Midbrain (tissue), 1 donor: ENCODE measurements at places on chromosomes 1 and 21.

GRCh38 chr21:42539342-42539741 lies 25.7 kb downstream of the SLC37A1 start:
- no peak for DNase-seq

DNA sequence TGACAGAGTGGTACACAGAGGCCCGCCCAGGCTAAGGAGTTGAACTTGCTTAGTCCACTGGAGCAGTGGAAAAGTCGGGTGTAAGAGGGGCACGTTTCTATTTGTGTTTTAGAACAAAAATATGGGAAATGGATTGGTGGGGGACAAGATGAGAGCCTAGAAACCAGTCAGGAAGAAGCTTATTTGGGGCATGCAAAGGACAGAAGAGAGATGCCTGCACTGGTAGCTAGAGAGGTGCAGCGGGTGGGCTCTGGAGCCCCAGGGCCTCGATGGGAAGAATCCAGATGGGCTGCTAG lies 1.2 kb upstream of the LIN9 start:
- no peak for DNase-seq

DNA sequence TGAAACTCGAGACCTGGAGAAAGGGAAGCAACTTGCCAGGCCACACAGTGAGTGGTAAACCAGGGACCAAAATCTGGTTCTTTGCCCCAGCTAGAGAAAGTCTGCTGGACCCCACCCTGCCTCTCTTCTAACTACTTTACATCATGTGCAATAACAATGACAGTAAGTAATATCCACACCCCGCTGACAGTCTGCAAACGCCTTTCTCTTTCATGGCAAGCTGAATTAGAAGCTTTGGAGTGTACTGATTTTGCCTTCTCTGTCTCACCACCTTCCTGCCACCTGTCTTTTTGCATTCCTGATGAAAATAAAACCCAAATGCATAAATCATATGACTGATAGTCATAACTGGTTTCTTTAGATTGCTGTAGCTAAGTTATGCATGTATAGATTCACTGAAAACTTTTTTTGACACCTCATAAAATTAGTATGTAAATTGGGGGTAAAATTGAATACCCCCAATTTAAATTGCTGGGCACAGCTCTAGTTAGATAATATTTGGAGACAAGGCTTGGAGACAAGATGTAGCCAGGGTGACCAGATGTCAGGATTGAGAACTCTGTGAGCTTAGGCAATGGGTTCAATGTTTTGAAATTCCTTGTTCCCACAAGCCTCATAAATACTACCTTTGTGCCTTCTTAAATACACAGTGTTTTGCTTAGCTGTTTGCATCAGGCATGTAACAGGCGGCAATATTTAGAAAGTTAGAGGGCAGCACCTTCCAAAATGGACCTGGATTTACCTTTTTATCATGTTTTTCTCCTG lies 73.5 kb downstream of the ST6GALNAC5 start:
- no peak for DNase-seq

GRCh38 chr1:235710687-235711086 lies 61.1 kb upstream of the GNG4 start:
- no peak for DNase-seq

GRCh38 chr1:193359631-193360030 lies 173.2 kb upstream of the B3GALT2 start:
- no peak for DNase-seq

DNA sequence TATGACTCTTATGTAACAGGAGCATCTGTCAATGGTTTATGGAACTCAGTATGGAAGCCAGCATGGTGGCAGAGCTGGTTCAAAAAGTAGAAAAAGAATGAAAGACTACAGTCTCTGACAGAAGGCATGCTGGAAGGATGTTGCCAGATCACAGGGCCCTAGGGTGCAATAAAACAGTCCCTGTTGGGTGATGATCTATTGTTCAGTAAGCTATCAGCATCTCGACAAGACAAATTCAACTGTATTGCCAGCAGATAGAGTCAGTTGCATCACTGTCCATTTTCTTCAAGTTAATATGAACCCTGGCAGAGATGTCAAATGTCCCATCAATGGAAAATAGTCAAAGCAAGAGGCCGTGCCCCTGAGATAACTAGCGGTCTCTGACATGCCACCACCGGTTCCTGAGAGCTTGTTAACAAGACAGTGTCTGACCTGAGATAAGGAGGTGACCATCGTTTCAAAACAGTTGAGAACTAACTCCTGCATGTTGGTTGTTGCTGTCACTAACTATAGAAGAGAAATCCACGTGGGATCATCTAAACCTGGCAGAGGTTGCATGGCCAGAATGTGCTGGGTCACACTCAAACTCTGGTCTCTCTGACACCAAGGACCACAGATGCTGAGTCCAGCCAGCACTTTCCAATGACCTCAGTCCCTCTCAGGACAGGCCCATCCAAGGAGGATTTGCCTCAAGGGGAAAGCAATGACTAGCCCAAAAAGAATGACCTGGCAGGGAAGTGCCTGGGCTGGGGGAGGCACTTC lies 125.9 kb downstream of the RIPK4 start:
- DNase-seq = no peak

GRCh38 chr1:208198236-208198635 lies 45.9 kb downstream of the PLXNA2 start:
- no peak for DNase-seq

- DNase-seq = no peak
Measured at GRCh38 chr21:45818276-45818903, 163.2 kb upstream of the COL6A1 start.

DNA sequence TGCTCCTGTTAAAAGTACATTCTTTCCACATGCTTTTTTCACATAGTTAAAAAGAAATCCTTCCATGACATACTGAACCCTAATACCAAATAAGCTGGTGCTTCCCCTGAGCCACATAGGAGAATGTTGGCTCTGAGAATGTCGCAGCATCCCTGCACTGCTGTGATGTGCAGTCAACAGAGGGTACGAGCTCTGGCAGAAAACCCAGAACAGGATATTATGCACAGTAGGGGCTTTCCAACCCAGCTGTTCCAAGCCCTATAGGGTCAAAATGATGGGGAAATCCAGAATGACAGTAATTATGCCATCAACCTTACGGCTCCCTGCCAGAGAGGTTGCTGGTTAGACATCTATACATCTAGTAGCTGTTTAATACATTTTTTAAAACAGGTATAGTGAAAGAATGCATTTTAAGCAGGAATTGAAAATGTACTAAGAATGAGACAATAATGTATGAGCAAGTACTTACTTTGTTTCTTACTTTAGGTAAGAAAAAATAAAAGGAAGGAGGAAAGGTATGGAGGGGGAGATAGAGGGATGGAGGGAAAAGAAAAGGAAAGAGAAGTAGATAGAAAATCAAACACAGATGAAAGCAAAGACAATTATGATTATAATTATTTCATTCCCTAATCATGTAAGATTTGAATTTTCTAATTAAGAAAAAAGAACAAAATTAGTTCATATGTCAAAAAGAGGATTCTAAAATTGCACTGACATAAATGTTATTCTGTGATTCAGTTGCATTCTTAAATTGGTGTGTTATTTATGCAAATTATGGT lies 126.0 kb downstream of the NR5A2 start:
- no peak for DNase-seq

GRCh38 chr1:77120950-77121349 lies 98.3 kb downstream of the PIGK start:
- DNase-seq = no peak

GRCh38 chr1:238023137-238023536 lies 132.4 kb upstream of the ZP4 start:
- no peak for DNase-seq

DNA sequence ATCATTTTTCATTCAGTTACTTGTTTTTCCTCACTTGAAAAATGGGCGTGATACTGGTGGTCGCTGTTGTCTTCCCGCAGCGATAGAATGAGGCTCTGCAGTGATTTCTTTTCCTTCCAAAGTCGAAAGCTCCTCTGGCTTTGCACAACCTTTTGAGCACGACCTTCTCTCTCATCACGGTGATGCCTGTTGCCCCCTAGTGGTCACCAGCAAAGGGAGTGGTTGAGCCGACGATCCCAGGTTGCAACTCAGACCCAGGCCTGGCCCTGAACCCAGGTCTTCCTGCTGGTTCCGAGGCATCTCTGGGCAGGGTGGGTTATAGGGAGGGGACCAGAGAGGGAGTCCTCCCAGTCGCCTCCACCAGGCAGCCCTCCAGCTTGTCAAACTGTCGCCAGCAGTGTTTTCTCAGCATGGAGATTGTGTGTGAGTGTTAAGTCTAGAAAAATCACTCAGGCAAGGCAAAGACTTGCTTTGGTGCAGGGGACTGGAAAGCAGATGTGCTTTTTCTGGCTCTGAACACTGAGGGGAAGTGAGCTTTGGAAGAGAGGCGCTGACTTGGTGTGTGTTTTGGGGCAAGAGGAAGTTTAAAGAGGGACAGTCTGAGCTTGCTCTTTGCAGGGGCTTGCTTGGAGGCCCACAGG lies 285.3 kb downstream of the CAMTA1 start:
- peak; percentile 60 for DNase-seq

DNA sequence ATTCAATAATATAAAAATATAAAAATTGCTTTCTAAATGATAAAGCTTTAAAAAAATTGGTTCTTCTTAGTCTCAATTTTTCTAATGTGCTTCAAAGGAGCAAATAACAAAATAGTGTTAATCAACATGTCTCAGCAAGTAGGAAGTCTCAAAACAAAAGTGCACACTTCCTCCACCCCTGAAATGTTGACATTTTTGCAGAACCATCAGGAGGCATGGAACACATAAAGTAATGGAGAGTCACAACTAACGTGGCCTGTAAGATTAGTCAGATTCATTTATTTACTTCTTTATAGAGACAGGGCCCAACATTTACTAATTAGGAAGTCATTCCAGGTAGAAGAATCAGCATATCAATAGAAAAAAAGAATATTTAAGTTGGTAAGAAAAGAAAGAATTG lies 34.9 kb upstream of the FMO2 start:
- DNase-seq = no peak

- DNase-seq = no peak
Measured at GRCh38 chr1:82932727-82933126, 1066.2 kb downstream of the TTLL7 start.

- peak; percentile 14 for DNase-seq
Measured at GRCh38 chr1:244319283-244320132, 132.2 kb downstream of the ADSS2 start.

DNA sequence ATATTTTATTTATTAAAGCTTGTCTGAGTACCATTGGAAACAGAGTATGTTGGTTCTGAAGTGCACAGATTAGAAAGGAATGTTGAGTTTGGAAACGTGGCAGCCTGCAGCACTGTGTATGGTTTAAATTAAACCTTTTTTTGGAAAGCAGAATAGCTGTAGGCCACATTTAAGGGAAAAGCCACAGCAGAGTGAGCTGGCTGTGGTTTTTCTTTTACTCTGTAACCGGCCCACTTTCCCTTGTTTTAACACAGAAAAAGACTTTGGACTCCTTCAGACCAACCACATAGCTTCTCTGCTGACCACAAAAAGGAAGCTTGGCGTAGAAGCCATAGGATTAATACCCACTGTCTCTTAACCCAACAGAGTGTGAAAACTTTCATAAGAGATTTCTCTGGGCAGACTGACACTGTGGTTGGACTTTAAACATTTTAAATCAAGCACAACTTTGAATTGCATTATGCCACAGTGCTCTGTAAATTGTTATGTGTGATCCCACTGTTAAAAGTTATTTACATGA lies 75.2 kb downstream of the NFIA start:
- no peak for DNase-seq

DNA sequence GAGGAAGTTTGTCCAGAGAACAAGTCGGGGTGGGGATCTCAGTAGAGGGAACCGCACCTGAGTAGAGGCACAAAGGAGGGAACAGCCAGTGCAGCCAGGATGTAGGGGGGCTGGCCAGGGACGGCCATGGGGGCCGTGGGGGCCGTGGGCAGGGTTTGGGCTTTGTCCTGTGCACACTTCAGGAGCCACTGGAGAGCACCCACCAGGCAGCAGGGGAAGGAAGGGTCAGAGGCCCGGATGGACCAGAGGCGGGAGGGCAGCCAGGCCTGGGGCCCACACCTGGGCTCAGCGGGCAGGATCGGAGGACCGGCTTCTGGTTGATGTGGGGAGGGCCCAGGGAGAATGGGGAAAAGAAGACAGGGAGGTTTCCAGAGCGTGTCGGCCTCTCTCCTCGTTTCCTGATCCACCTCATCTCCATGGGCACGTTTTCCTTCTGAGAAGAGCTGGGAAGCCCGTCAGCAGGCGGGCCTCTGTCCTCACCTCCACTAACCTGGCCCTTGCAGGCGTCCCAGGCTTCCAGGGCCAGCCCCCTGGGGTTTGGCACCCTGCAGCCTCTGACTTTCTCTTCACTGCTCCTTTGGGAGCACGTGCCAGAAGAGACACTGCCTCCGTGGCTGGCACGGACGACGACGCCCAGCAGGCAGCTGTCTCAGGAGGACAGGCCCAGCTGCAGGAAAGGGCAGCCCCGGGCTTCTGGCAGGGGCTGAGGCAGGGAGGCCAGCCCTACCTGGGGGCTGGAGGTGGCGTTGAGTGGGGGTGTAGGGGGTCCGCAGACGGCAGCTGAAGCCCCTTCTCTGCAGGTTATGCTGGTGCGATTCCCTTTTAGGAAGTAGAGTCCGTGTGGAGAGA lies 16.8 kb upstream of the PDXK start:
- no peak for DNase-seq

DNA sequence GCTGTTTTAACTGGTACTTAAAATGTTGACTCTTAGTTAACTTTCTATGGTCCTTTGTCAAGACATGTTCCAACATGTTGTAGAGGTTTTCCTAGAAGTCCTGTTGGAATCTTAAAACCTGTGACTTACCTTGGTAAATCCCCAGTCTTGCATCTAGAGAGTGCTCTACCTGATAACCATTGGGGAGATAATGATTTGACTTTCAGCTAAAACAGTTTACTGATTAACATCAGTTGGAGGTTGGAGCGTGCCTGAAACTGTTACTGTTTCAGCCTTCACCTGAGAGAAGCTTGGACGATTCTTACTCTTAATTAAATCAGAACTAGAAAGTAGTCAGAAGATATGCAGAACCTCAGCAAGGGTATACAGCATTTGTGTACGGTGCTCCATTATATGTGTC lies 8.8 kb downstream of the MDM4 start:
- no peak for DNase-seq
